ENCODE measurements at places on chromosomes 4 and X.

DNA sequence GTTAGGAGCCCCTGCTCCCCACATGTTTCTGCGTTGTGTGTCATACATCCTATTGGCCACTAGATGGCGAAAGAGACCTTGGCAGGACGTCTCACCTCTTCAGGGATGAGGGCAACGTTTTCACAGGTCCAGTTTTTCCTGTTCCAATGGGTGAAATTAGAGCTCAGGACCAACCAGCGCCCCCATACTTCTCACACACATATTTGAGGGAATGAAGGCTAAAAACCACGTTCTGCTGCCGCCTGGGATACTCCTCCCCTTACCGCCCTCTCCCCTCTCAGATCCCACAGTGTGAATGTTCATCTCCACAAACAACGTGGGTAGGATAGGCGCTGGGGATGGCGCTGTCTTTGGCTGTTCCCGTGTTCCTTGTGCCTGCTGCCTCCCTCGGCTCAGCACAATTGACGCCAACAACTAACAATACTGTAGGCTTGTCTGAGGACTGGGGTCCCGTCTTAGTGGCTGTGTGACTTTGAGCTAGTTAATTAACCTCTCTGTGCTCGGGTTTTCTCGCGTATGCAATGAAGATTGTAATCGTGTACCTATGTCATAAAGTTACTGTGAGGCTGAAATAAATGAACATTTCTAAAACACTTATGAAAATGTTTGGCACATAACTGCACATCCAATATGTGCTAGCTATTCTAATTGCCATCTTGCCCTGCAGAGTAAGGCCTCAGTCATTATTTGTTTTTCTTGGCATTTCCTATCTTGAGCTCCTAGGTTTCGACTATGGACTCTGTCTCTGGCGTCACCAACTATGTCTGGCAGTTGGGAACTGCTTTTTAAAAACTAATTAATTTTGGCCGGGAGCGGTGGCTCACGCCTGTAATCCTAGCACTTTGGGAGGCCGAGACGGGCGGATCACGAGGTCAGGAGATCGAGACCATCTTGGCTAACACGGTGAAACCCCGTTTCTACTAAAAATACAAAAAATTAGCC is 181.3 kb upstream of the STK26 start:
- peak; percentile 44 for DNase-seq

DNA sequence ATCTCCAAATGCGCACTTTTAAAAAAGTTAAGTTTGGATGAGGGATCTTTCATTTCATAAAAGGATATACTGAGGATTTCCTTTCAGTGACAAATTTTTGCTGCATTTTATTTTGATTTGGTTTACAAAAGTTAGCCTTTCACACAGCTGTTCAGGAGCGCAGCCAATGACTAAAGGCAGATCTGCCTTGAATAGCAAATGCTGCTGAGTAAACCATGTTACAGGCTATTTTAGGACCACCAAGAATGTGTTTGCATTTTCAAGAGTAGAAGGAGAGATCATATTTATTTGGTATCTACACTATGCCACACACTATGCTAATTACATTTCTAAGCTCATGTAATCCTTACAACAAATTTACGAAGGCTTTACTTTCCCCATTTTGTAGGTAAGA is 92.1 kb downstream of the MAMLD1 start:
- DNase-seq: no peak

- no peak for DNase-seq
These were observed 1.3 kb upstream of the FAT1 start for GRCh38 chr4:186724864-186725468.

DNA sequence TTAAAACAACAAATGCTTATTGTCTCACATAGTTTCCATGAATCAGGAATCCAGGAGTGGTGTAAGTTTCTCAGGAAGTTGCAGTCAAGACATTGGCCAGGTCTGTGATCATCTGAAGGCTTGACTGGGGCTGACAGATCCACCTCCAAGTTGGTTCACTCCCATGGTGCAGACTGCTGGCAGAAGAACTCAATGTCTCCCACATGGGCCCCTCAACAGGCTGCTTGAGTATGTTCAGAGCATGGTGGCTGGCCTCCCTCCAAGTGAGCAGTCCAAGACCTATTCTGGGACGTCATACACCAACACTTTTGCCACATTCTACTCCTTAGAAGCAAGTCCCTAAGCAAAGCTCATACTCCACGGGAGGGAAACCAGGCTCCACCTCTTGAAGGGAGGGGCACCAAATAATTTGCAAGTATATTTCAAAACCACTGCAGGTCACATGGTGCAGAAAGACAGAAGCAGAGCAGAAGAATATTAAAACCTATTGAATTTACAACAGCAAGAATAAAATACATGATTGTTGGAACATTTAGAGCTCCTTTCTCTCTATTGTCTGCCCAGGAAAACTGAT is 35.3 kb downstream of the LGI2 start:
- no peak for DNase-seq

- DNase-seq: no peak
These were observed 17.4 kb downstream of the TMEM192 start for GRCh38 chr4:165095291-165095690.

- no peak for DNase-seq
These were observed 743.7 kb upstream of the HS3ST1 start for GRCh38 chr4:12172198-12172973.

DNA sequence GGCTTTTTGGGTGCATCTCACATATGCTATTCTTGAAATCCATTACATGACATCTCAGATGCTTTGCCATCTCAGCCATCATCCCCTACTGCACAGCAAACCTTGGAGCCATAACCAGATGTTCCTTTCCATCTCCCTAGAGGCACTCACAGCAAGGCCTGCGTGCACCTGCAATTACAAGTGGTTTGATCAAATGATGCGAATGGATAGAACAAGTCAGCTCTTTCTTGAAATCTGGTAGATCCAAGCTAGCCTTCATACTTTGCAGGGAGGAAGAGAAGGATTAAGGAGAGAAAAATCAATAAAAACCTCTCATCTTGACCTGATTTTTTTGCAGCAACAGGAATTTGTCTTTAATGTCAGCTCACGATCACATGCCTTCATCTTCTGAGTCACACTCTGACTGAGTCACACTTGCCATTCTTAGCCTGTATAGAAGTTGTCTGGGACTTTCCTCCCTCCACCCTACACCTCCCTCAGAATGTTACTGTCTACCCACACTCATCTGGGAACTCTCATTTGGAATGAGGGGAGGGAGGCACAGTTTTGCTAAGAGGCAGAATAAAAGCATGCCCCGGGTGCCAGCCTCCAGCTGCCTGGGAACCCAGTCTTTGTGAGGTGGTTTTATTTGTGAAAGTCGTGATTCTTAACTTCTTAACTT is 11.9 kb upstream of the TRIML1 start:
- DNase-seq: no peak

DNA sequence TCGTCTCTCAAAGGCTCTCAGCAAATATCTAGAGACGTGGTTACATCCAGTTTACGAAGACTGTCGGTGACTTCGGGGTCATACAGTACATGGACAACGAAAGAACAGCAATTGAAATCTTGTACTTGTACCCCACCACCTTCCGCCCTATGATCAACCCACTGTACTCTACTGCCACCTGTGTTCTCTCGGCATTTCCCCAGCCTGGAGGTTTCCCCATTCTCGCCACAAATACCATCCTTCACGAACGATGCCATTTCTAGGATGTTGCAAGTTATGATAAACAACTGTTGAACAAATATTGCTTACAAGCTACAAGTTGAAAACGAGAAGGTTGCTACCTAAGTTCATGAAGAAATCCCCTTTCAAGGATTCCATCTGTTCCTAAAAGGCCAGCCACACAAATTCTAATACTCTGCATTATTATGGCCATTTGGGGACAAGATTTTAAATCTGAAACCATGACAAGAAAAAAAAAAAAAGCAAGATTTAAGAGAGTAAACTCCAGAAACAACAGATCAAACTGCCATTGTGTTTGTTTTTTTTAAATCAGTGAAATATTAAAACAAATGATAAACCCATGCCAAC is 1.6 kb downstream of the APBB2 start:
- no peak for DNase-seq

- no peak for DNase-seq
These were observed 8.1 kb upstream of the HSD17B10 start for GRCh38 chrX:53442322-53442631.

DNA sequence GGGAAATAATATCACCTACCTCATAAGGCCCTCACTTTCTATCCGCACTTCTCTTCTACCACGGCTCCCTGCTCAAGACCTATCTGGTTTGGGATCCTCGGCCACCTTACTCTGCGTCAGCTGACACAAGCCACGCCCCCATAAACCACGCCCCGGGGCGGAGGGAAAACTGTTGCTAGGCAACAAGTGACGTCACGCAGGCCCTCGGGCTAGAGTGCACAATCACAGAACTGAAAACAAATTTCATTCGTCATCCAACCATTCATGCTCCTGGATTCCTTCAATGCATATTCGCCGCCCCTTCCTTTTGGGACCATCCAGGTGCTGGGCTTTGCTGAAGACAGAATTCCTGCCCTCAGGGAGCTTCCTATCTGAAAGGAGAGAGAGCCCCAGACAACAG is 66.3 kb downstream of the SMC1A start:
- no peak for DNase-seq

DNA sequence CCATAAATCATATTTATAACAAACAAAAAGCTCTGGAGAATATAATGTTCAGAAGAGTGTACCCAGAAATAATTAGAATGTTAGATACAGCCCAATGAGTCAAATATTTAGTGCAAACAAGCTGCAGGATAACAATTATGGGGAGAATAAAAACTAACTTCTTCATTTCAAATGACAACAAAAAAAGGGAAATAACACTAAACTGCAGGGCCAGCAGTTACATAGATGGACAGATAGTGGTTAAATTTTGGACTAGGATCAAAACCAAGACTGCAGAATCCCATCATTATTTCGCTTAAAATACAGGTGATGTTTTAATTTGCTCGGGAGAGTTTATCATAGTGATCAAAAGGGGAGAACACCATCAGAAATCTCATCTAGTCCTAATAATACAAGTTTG is 617 bp upstream of the GPR34 start:
- DNase-seq: no peak

DNA sequence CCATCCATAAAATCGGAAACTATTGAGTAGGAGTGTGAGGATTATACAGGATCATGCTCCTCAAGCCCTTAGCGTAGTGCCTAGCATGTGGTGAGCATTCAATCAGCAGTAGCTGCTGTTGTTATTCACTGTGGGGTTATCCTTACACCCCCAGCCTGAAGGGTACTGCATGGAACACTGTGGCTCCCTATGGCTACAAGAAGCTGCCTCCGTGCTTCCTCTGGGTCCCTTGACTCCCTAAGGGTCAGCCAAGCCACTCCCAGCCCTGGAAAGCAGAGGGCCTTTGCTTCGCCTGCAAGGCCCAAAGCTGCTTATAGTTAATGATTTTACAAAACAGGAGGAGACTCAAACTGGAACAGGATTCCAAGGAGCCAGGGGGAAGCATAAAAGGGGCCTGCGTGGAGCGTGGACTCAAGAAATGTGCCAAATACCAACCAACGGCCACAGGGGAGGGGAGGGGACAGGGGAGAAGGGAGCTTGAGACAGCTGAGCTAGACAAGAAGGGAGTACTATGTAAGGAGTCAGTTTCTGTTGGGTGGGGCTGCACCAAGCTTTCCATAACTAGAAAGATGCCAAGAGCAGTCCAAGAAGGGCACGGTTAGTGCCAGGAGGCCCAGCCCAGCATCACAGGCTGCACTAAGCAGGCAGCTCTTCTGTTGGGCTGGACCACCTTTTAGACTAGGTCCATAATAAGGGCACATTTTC is 15.9 kb downstream of the SEPTIN6 start:
- DNase-seq: no peak

GRCh38 chrX:9622128-9622527 is 143.5 kb downstream of the GPR143 start:
- no peak for DNase-seq

DNA sequence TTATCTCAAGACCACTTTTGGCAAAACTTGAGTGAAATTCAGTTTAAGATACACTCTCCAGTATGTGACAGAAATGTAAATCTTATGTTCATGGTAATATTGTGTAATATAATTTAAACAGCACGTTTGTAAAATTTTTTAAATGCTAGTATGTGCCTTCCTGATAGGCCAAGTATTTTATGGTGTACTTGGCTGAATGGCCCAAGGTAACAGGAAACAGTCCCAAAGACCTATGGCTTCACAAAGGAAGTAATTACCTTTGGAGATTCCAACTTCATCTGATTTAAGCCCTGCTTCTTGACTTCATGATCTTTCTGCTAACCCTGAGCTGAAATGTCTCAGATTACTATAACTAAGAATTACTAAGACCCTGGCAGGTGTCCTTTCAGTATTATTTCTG is 20.3 kb downstream of the TEC start:
- no peak for DNase-seq

GRCh38 chr4:145723336-145723735 is 43.4 kb downstream of the C4orf51 start:
- DNase-seq: no peak

GRCh38 chr4:25370242-25370641 is 6.8 kb upstream of the ANAPC4 start:
- DNase-seq: no peak

- no peak for DNase-seq
These were observed 121.5 kb downstream of the FNIP2 start for GRCh38 chr4:158890294-158890693.

DNA sequence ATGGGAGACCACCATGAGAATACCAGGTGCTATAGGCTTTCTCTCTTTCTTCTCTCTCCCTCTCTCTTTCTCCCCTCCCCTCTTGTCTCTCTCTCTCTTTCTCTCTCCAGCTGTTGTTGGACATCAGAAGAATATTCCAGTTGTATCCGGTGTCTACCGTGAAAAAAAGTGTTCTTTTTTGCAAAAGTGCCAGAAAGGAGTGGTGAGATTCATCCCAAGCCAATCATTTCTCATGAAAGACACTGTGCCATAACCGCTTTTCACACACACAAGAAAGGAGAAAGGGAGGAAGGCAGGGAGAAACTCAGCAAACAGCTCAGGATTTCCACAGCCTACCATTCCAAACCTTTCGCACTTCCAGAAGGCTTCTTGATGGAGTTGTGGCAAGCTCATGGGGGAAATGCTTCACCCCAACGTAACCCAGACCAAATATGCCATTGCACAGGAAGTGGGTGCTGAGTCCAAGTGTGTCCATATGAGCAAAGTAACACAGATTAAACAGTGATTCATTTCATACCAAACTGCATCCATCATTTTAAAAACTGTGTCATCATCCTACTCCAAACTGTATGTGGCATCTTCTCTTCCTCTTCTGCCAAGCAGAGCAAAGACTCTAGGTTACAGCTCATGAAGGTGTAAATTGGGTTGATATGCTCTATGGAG is 224.0 kb downstream of the APBB2 start:
- no peak for DNase-seq

DNA sequence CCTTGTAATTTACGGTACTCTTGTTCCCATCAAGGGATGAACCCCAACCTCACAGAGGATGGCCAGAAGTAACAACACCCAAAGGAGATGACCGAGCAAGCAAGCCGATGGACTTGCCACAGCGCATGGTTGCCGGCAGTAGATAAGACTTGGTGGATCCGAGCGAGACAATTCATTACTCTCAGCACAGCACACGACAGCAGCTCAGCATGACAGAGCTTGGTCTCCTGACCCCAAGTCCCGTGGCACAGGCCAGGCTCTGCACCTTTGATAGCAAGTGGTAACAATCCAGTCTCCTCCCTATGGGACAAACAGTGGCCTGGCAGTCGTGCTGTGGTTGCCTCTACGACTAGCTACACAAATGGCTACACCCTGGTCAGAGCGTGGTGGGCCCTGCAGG is 26.3 kb downstream of the RWDD4 start:
- no peak for DNase-seq

- no peak for DNase-seq
These were observed 72.0 kb upstream of the MAGEB16 start for GRCh38 chrX:35726176-35726575.

GRCh38 chr4:53706422-53707032 is 115.2 kb upstream of the LNX1 start:
- no peak for DNase-seq
